ENCODE measurements at places on chromosomes 13 and 19.

DNA sequence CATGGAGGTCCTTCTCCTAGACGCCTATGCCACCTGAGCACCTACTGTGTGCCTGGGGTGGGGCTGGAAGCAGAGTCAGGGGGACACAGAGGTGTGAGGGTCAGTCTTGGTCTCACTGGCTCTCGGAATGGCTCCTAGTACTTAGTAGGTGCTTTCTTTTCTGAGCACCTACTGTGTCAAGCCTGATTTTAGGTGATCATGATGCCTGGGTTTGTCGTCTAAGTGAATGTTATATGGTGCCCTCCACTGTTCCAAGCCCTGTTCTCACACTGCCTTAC is 20.0 kb downstream of the MYH14 start:
- no peak for DNase-seq

DNA sequence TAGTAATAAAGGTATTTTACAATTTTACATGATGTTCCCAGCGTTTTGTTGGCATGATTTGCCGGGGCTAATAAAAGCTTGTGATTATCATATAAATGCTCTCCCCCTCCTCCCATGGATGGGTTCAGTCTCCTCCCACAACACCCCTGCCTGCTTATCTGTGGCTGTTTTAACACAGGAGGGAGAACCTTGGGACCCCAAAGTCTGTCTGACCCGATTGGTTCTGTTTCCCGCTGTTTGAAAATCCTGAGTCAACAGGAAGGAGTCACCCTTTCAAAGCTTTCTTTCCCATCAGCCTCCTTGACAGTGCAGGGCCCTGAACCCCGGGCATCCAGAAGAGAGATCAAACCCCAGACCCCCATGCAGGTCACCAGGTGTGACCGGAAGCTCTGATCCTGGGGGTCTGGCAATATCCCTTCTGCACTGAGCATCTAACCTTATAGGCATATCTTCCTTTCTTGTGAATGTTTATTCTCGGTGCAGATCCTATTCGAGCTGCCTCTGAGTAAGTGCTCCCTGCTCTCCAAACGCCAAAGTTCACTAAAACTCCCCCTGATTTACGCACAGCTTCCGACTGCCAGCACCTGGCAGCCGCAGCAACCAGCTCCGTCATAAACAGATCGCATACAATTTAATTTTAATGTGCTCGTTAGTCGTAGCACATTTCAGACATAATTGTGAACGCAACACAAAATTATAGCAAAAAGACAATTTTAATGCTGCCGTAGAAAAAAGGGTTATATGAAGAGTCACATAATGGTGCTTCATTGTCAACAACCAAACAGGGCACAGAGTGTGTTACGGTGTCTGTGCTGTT is 74.8 kb downstream of the TSHZ3 start:
- no peak for DNase-seq

DNA sequence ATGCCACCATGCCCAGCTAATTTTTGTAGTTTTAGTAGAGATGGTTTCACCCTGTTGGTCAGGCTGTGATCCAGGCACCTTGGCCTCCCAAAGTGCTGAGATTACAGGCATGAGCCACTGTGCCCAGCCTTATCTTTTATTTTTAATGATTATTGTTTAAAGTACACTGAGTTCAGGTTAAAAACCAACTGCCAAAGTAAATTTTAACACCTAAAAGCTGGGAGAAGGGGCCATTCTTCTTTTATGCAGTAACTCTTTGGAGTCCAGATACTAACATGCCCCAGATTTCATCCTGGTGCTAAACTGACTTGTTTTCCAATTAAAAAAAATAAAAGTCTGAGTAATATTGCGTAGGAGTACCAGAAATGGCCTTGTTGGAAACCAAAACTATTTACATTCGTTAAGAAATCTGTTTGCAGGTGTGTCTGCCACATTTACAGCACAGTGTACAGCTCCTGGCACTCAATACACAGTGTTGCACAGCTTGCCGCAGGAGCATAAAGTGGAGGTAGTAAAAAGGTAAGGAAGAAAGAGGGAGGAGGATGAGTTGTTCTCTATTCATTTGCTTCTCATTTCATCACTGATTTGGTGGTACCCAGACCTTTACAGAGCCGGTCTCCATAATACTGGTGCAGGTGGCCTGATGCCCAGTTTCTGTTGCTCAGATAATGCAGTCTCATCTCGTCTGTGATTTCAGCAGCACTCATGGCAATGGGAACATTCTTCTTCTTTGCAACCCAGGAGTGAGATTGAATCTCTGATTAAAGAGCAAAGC is 108.9 kb downstream of the PCCA start:
- DNase-seq = no peak

- DNase-seq = no peak
Measured at GRCh38 chr19:38592940-38593339, 24.8 kb downstream of the MAP4K1 start.

- no peak for DNase-seq
Measured at GRCh38 chr13:25862156-25862555, 189.7 kb downstream of the SHISA2 start.

DNA sequence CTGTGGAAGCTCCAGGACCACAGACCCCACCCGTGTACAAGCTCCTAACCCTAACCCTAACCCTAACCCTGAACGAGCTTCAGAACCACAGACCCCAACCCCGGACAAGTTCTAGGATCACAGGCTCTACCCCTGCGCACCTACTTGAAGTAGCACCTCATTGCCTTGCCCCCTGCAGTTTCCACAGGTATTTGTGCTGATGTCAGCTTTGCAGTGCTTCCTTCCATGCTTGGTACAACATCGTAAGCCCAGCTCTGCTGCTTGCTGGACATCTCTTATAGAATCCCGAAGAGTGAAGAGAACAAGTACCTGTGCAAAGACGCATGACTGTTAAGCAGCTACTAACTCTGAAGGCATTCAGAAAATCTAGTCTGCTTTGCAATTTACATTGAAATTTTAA is 20.7 kb upstream of the CDC16 start:
- DNase-seq = no peak

DNA sequence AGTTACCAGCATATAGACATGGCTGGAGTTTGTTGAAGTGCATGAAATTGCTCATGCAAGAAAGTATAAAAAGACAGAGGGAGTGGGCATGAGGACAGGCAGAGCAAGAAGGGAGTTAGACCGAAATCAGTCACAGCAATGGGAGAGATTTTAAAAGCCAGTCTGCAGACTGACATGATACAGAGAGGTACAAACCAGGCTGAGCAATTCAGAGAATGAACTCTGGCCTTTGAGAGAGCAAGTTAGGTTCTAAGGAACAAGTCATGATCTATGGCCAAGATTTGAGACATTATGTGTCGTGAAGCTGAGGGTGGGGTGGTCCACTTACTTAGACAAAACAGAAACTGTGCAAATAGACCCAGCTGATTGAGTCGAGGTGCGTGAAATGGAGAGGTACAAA is 93.4 kb upstream of the TSC22D1 start:
- DNase-seq = no peak

DNA sequence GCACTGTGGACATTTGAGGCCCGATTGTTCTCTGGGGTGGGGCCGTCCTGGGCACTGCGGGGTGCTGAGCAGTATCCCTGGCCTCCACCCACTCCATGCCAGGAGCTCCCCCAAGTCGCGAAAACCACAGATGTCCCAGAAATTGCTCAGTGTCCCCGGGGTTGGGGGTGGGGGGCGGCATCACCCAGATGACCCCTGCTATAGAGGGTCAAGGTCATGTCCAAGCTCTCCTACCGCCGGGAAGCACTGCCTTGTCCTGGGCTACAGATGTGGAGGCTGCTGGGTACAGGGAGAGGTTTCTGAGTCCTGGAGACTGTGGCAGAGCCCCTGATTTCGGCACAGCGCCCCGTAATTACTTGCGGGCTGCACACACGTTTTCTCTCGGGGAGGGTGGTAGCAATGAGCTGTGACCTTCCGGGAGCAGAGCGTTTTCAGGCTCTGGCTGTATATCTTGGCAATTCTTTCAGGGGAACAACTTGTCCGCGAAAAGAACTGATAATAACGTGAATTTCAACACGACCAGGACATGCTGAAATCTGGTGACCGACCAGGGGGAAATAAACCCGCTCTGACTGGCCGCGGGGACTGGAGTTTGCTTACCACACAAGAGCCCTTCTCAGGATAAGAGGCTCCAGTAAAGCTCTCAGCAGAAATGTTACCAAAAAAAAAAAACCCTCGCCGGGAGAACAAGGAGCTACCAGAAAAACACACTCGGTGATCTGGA is 68.1 kb downstream of the GNG7 start:
- DNase-seq = no peak

GRCh38 chr19:29389495-29389894 is 136.3 kb upstream of the VSTM2B start:
- no peak for DNase-seq

DNA sequence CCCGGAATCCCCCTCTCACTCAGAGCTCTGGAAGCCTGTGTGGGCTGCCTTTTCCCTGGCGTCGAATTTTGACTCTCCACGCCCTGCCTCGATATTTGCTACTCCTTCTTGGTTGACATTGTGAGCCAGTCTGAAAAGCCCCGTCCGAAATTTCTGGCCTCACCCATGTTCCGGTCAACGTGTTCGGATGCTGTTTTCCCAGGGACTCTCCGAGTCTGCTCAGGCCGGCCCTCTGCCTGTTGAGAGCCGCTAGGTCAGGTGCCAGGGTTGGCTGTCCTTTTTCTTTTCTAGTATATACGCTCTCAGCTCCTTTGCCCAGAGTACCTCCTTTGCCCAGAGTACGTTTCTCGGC is 6.8 kb upstream of the DGKH start:
- DNase-seq = no peak

GRCh38 chr19:10432736-10433130 is 12.4 kb downstream of the PDE4A start:
- peak; percentile 59 for DNase-seq

GRCh38 chr13:102700088-102701031 is 5.5 kb upstream of the METTL21C start:
- DNase-seq = no peak

DNA sequence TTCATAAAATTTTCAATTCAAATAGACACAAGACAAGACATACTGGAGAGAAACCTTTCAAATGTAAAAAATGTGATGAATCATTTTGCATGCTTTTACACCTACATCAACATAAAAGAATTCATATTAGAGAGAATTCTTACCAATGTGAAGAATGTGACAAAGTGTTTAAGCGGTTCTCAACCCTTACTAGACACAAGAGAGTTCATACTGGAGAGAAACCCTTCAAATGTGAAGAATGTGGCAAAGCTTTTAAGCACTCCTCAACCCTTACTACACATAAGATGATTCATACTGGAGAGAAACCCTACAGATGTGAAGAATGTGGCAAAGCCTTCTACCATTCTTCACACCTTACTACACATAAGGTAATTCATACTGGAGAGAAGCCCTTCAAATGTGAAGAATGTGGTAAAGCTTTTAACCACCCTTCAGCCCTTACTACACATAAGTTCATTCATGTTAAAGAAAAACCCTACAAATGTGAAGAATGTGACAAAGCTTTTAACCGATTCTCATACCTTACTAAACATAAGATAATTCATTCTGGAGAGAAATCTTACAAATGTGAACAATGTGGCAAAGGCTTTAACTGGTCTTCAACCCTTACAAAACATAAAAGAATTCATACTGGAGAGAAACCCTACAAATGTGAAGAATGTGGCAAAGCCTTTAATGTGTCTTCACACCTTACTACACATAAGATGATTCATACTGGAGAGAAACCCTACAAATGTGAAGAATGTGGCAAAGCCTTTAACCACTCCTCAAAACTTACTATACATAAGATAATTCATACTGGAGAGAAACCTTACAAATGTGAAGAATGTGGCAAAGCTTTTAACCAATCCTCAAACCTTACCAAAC is 24.6 kb upstream of the ZNF431 start:
- no peak for DNase-seq
